ENCODE measurements at places on chromosomes 1 and 21.
A peak's percentile ranks its signal among the peaks of the same experiment; 100 is the strongest.

DNA sequence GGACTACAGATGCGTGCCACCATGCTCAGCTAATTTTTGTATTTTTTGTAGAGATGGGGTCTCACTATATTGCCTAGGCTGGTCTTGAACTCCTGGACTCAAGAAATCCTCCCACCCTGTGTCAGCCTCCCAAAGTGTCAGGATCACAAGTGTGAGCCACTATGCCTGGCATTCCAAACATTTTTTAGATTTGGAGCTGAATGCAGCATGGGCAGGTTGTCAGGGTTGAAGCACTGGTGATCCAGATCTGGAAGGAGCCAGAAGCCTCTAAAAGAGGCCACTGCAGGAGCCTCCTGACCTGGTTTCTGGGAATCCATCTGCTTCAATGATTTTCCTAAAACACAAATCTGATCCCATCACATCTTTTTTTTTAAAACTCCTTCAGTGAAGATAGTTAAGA lies 1.8 kb upstream of the CTPS1 start:
- DNase-seq, result peak; percentile 55

DNA sequence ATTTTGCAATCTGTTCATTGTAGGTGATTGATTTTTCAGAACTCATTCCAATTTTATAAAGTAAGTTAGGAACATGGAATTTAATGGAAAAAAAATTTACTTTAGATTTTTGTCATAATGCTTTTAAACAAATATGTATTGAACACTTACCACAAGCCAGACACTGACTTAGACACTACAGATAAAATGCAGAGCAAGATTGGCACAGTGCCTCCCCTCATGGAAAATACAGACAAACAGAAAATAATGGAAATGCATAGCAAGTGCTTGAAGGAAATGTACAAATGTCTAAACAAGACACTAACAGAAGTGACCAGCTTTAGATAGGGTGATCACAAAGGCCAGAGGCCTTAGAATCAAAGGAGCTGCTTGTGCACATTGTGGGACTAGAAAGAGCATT lies 260.5 kb upstream of the ADGRL2 start:
- DNase-seq, result no peak

GRCh38 chr1:64669098-64669675 lies 75.7 kb upstream of the RAVER2 start:
- peak; percentile 33 for DNase-seq

GRCh38 chr1:46309401-46310159 lies 6.1 kb downstream of the UQCRH start:
- DNase-seq, result no peak

DNA sequence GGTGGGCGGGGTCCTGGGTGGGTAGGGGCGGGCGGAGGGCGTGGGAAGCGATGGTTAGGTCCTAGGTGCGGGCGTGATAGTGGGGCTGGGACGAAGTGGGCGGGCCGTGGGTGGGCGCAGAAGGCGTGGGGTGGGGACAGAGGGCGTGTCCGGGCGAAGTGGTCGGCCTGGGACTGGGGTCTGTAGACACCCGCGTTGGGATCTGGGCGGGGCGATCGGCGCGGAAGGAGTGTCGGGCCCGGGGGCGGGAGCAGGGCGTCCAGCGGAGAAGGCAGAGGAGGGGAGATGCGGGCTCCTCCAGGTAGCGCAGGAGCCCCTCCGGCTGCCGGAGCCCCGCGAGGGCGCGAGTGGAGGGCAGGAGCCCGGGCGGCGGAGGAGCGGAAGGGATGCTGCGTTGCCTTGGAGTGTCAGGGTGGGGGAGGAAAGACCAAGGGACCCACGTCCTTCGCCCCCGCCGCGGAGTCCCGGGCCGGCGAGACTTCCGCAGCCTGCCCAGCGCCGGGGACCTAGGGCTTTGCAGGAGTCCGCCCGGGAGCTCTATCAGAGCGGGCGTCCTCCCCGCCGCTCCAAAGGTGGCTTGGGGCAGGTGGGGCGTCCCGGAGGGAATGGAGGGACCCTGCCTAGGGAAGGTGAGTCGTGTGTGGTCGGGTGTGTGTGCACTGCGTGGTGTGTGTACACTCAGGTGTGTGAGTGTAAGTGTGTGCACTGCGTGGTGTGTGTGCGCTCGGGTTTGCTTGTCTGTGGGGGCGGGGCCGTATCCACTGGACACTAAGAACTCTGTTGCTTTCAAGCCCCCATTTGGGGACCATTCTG lies 27.0 kb upstream of the PRSS38 start:
- no peak for DNase-seq

DNA sequence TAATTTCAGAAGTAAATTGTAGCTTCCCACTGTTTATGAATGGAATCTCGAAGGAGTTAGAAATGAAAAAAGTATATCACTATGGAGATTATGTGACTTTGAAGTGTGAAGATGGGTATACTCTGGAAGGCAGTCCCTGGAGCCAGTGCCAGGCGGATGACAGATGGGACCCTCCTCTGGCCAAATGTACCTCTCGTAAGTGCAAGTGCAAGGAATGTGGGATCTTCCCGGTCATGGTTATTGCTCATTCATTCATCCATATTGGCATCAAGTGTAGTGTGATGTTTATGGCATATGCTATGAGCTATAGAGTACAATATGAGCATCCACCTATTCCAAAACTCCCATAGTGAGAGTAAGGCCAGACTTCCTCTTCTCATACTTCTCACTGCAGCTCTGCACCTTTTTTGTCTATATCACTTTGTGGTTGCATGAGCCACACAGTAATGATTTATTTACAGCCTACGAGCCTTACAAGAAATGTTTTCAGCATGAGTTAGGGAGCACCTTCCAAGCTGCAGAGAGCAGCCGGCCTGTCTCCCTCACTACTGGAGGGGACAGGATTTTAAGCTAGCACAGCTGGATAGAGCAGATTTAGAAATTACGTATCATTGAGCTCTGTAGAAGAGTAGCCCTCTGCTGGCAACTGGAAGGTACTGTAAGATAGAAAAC lies 24.9 kb upstream of the CR1L start:
- peak; percentile 67 for DNase-seq

DNA sequence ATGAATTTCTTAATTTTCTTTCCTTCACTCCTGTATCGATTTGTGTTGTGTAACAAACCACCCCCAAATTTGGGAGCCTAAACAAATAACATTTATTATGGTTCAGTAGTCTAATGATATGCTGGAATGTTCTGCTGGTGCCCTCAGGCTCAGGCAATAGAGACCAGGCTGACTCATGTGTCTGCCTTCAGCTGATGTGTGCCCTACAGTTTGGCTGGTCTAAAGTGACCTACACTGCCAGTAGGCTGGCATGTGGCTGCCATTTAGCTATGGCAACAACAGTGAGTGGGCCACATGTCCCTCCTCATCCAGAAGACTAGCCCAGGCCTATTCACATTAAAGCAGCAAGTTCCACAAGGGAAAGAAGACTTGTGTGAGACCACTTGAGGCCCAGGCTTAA lies 115.8 kb downstream of the PTPRC start:
- DNase-seq, result no peak

GRCh38 chr1:19453741-19454201 lies 31.6 kb downstream of the CAPZB start:
- DNase-seq, result no peak

DNA sequence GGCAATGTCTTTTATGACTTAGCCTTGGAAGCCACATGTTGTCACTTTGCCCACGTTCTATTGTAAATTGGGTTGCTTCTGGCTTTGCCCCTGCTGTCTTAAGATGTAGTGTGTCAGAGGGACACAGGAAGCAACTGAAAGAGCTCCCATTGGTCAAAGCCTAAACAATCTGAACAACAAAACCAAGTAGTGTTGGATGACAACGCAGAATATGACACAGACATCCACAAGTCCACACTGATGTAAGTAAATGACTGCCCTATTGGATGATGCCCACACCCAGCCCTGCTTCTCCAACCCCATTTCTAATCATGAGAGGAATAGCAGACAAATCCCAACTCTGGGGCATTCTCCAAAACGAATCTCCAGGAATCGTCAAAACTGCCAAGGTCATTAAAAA lies 50.7 kb downstream of the ELF3 start:
- DNase-seq, result no peak

DNA sequence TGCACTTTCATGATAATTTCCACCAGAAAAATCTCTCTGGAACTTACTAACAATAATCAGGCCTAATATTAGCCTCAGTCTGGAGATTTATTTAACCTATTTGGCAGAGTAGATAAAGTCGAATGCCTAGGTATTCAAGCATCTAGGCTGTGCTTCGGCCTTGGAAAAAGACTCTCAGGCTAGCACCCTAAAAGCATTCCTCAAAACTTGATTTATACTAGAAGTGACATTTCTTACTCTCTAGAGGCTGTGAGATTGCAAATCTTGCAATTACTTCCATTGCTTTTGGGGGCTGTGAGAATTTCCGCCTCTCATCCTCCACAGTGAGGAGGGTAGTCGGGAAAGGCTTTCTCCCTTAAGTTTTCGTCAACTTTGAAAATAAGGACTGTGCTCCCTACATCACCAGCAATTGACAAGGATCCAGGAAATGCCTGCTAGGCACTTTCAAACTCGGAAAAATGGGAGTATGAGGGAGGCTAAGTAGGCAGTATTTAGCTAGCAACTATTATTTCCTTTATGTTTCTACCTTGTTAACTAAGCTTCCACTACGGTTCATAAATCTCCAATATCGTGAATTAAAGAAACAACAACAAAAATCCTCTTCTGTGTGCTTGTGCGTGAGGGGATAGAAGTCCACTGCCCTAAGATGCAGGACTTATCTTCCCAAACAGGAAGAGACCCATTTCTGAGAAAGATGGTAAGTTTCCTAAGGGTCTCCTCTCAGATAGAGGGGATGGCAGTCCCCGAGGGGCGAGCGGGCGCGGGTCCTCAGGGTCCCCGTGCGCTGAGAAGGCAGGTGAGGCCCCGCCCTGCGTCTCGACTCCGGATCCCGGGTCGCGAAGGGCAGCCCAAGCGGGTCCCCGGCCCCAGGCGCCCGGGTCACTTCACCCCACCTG lies 1.1 kb upstream of the LMO4 start:
- peak; percentile 22 for DNase-seq

- peak; percentile 17 for DNase-seq
These were observed 87.7 kb downstream of the SNX7 start for GRCh38 chr1:98749152-98749756.

GRCh38 chr1:203311368-203312301 lies 6.3 kb downstream of the BTG2 start:
- DNase-seq, result no peak

DNA sequence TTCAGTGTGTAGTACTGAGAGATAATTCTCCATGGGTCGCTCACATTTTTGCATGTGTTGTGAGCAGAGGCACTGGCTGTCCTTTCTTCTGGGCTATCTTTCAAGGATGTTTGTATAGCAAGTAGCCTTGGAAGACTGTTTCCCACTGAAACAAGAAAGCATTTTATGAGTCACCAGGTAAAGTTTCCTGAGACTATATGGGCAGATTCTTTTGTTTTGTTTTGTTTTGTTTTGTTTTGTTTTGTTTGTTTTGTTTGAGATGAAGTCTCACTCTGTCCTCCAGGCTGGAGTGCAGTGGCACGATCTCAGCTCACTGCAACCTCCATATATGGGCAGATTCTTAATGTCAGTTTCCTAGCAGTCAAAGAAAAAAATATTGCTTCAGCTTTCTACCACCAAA lies 912.6 kb downstream of the TTLL7 start:
- no peak for DNase-seq

DNA sequence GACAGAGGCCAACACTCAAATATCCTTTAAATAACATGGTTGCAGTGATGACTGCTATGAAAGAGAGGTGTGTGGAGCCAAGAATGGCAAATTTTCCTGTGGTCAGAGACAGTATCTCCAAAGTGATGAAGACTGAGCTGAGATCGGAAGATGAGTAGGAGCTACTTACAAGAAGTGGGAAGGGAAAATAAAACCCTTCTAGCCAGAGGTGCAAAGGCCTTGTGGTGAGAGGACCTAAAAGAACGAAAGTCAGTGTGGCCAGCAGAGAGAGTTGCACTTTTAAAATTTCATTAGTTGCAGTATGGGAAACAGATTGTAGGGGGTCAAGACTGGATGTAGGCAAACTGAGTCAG lies 17.8 kb downstream of the SLAMF7 start:
- DNase-seq, result no peak

DNA sequence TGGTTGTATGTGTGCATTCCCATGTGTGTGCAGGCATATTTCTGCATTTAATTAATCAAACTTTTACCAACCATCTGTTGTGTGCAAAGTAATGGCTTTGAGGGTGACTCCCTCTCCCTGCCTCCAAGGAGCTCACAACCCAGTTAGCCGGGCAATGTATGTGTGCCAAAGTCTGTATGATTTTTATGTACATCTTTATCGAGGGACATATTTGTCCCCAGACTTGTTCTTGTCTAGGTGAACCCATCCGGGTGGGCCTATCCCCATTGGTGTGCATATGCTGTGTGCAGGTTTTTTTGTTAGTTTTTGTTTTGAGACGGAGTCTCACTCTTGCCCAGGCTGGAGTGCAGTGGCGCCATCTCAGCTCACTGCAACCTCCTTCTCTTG lies 1.8 kb downstream of the SYTL1 start:
- DNase-seq, result no peak

DNA sequence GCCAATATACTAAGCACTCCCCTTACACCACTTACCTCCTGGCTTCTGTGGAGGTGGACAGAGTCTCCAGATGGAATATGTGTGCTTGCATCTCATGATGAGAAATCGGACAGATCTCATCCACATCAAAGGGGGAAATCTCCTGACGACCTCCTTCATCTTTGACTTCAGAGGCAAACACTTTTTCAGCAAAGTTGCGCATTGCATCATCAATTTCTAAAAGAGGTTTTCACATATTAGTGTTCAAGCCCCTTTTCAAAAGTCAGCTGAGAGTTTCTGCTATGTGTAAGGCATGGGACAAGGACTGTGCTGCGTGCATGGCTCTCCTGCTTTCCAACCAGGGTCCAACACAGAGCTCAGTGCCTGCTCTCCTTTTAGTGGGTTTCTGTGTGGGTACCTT lies 6.8 kb downstream of the AMPD1 start:
- no peak for DNase-seq

- DNase-seq, result no peak
These were observed 4.3 kb downstream of the DCST1 start for GRCh38 chr1:155037851-155038441.

DNA sequence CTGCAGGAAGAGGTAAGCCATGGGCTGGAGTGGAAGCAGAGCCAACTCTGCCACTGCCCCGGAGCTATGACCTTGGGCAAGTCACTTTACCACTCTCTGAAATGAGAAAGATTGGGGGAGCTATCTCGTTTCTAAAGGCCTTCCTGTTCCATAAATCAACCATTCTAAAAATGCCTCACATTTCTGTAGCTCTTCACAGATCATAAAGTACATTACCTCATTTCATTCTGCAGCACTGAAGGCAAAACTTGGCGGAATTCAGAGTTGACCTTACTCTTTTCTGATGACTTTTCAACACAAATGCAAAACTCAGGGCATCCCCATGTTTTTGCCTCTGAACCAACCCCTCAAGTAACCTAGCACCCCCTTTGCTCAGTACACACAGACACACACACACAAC lies 404.0 kb upstream of the NFIA start:
- no peak for DNase-seq

GRCh38 chr1:5613900-5614299 lies 378.3 kb downstream of the NPHP4 start:
- no peak for DNase-seq

Measured in fibroblast of the aortic adventitia (primary cell).